Tibial nerve (tissue), 4 donors: ENCODE measurements at places on chromosomes 6 and 20.
A peak's percentile ranks its signal among the peaks of the same experiment; 100 is the strongest.

DNA sequence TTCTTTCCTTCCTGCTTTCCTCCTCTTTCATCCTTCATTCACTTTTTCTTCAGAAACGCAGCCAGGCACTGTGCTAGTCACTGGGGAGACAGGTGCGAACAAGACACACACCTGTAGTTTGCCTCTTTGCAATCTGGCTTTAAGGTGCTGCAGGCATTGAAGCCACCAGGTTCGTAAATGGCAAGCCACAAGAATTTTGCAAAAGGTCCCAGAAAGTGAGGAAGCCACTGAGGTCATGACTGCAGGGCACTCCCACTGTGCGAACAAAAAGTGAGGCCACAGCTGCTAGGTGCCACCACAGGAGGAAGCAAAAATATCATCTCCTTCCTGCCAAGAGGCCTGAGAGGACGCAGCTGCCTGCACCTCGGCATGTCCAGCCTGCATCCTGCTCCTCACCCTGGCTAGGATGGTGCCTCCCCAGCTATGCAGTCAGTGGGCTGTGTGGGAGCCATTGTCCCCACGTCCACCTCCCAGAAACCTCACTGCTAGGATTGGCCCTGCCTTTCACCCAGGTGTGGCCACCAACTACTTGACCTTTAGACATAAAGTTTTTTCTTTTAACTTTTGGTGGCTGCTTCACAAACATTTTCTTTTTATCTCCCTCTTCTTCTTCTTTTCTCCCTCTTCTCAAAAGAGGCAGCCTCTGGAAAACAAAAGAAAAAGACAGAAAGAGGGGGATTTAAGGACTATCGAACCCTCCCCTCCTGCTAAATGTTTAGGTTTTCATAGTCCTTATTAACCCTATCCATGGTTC, 230.8 kb downstream of the BCAS1 start:
- H3K36me3 ChIP-seq = no peaks in the 10 kb centered on the region
- no peaks in the 10 kb centered on the region for H3K27me3 ChIP-seq
- H3K4me1 ChIP-seq = no peaks in the 10 kb centered on the region
- H3K27ac ChIP-seq = no peak overlapping the region
- no peak for DNase-seq

GRCh38 chr6:53020005-53020744, 25.1 kb upstream of the GSTA4 start:
- H3K36me3 ChIP-seq = peaks cover 35% of the 10 kb centered on the region
- no peak overlapping the region for H3K4me3 ChIP-seq

DNA sequence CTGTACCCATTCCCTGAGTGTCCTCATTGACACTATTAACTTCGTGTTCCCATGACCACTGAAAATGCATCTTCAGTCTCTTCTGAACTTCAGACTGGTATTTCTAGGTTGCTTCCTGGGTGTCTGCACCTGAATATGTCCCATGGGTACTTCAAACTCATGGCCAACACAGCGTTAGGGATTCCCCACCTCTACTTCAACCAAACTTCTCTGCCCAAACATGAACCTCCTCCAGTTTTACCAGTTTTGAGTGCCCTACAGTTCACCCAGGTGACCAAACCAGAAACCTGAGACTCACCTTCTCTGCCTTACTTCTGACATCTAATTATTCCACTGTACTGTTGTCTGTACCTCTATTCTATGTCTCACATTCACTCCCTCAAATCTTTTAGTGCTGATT, 99.5 kb upstream of the SUPT3H start:
- no peaks in the 10 kb centered on the region for H3K36me3 ChIP-seq
- no peak for DNase-seq
- peaks cover 53% of the 10 kb centered on the region for H3K4me1 ChIP-seq
- H3K27ac ChIP-seq = peak overlapping the region; percentile 21

DNA sequence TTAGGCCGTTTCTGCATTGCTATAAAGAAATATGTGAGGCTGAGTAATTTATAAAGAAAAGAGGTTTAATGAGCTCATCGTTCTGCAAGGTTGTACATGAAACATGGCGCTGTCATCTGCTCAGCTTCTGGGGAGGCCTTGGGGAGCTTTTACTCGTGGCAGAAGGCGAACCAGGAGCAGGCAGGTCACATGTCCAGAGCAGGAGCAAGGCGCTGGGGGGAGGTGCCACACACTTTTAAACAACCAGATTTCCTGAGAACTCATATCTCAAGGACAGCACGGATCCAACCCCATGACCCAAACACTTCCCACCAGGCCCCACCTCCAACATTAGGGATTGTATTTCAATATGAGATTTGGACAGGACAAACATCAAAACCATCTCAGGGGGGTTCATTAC, 6.4 kb upstream of the SLC13A3 start:
- no peaks in the 10 kb centered on the region for H3K36me3 ChIP-seq
- no peak for DNase-seq
- H3K27me3 ChIP-seq = no peaks in the 10 kb centered on the region

DNA sequence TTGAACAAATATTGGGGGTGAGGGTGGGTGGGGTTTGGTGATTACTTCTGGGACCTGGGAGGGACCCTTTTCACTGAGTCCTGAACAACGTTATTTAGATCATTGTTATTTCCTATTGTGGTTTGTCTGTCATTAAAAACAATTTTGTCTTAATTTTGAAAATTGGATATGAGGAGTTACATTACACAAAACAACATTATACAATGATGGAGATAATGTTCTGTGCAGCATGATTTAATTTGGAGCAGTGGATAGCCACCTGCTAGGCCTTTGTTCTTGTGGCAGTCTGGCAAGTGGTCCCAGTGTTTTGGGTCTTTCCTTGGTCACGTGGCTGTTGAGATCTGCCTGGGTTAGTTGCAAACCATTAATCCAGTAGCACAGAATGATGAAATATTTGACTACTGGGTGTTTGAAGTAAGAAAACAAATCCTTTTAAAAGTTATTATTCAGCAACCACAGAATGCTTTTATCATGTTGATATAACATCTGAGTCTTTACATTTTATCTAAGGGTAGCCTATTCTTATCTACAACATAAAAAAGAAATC, 172.8 kb downstream of the CDKAL1 start:
- no peak overlapping the region for H3K27ac ChIP-seq
- H3K36me3 ChIP-seq = no peaks in the 10 kb centered on the region
- H3K27me3 ChIP-seq = no peaks in the 10 kb centered on the region
- H3K4me1 ChIP-seq = no peaks in the 10 kb centered on the region
- no peak overlapping the region for H3K4me3 ChIP-seq

- no peak for DNase-seq
- no peaks in the 10 kb centered on the region for H3K27me3 ChIP-seq
- H3K4me3 ChIP-seq = no peak overlapping the region
- H3K27ac ChIP-seq = no peak overlapping the region
Observed at GRCh38 chr6:33761922-33762629, 15.4 kb upstream of the IP6K3 start.

- H3K27me3 ChIP-seq = no peaks in the 10 kb centered on the region
- no peak overlapping the region for H3K27ac ChIP-seq
- H3K4me3 ChIP-seq = no peak overlapping the region
- no peaks in the 10 kb centered on the region for H3K36me3 ChIP-seq
Observed at GRCh38 chr6:133680994-133681393, 207.9 kb upstream of the TCF21 start.

GRCh38 chr6:82584194-82584695, 220.6 kb downstream of the TPBG start:
- H3K36me3 ChIP-seq = no peaks in the 10 kb centered on the region
- no peak for DNase-seq
- no peak overlapping the region for H3K27ac ChIP-seq
